Calu3 (cell line): ENCODE measurements at places on chromosomes 4 and X. TPM values are rescaled to one million over a fixed set of nuclear protein-coding genes. Genes with fewer than 3 reads are reported as not detected.

Gene PNCK
- 1.1 TPM in 1 of 2 replicates, not detected in the other for total RNA-seq

Gene ATP1B4
- total RNA-seq: not detected in 2 replicates

Gene EGFL6
- total RNA-seq: not detected in 2 replicates

Gene NSG1
- total RNA-seq: not detected in 2 replicates

Gene SPANXA1
- total RNA-seq: not detected in 2 replicates

Gene PROM1
- total RNA-seq: 43.8 and 73.9 TPM in 2 replicates

Gene GLRA3
- total RNA-seq: 0.07 and 0.12 TPM in 2 replicates

Gene TCEAL9
- 36.7 and 36.9 TPM in 2 replicates for total RNA-seq

Gene SPANXC
- total RNA-seq: not detected in 2 replicates

Gene CYTL1
- not detected in 2 replicates for total RNA-seq

Gene ANXA3
- 158 and 188 TPM in 2 replicates for total RNA-seq

Gene DCAF12L2
- not detected in 2 replicates for total RNA-seq
